ENCODE measurements at places on chromosomes 2 and 18. TPM values are rescaled to one million over a fixed set of nuclear protein-coding genes. Genes with fewer than 3 reads are reported as not detected.

DNA sequence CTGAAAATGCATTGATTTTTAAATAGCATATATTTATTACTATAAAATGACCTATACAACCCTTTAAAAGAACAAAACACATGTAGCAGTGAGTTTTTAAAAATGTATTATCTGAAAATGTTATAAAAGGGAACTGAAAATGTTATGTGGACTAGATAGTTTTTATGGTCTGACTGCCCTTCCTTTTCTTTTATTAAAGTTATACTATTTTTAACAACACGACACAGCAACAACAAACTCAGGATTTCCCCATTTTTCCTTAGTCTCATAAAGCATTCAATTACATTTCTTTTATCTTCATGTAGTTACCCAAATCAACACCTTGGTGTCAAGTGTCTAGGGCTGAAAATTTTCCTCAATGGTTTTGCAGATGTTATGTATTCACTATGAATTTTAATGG lies 132.8 kb upstream of the TMEFF2 start:
- no peak for DNase-seq

DNA sequence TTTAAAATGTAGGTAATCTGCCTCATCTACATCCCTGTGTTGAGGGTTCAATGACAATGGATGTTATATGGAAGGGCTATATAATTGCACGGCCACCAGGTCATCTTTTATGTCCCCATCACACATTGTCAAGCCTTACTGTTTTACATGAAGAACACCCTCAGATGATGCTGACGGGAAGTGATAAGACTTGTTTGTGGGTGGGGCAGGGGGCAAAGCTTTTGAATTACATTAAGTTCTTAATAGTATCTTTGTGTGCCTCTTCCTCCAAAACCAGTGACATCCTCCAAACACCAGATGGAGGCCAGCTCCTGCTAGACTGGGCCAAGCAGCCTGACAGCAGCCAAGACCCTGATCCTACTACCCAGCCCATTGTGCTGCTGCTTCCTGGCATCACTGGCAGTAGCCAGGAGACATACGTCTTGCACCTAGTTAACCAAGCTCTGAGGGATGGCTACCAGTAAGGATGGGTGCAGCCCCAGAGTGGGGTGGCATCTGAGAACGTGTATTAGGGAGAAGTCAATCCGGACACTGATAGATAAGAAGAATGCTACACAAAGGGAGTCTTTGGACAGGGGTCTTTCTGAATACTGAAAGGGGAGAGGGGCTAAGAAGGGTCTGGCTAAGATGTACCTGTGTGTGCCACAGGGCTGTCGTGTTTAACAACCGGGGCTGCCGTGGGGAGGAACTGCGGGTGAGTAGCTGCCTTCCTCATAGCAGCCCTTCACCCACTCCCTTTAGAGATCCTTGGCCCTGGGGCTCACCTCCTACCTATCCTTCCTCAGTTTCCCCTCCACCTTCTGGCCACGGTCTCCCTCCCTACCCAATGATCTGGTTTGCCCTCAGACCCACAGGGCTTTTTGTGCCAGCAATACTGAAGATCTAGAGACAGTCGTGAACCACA lies 5.3 kb downstream of the ABHD1 start:
- DNase-seq = no peak

DNA sequence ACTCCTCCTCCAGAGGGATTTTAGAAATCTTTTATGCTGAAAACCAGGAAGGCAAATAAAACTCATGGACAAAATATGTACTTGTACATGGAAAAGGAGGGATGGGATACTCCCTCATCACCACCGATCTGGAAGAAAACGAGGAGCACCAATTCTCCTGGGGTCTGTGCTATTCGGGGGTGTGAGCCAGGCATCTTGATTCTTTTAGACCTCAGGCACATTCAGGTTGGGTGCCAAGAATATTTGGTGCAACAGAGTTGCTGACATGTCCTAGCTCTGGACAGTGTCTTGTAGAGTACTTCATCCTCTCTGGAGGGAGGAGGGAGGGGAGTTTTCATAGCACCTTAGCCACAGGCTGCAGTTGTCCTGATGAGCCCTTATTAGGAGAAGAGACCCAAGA lies 163.0 kb downstream of the PRKCE start:
- DNase-seq = no peak

DNA sequence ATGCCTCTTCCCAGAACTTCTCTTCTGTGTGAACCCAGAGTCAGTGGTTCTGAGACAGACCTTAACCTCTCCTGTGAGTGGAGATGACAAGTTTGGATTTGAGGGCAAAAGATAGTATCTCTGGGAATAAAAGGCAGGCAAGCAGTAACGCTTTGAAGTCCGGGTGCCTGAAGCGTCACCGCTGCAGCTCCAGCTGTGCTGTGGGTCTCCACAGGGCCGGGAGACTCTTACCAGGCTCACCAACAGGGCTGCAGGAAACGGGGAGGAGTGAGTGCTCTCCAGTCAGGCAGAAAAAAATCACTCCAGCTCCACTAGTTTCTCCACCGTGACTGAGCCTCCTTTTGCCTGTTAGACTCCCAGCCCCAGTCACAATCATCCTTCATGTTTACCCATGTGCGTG lies 79.7 kb upstream of the MAP4K4 start:
- DNase-seq = no peak

GRCh38 chr2:237895544-237896506 lies 36.4 kb downstream of the RAMP1 start:
- DNase-seq = peak; percentile 84

GRCh38 chr18:69897397-69898108 lies 50.1 kb downstream of the CD226 start:
- DNase-seq = no peak

DNA sequence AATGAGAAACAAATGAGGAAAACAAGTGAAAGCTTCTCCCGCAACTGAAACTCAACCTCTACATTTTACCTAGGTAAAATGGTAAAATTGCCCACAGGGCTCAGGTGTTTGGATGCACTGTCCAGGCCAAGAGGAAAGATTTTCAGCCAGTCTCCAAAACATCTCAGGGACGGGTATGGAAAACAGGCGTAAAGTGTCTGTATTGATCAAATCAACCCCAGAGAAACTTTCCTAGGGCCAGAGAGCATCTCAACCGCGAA lies 361 bp upstream of the HAT1 start:
- no peak for DNase-seq

DNA sequence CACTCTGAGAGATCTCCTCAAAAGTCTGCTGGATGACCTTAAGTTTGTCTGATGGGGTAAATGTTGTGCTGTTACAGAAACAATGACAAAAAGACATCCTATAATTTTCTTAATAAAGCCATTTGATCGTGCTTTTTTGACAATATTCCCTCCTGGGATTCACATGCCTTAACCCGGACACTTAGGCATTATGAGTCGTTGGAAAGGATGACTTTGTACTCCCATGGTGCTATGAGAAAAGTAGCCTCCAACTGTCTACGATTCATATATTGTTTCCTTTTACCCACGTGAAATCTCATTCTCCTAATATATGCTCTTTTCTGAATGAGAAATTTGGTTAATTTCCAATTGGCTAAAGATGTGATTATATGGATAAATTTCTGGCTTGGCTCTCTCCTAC lies 6.1 kb upstream of the MPP4 start:
- no peak for DNase-seq

GRCh38 chr18:76351961-76352581 lies 143.0 kb downstream of the ZNF516 start:
- DNase-seq = peak; percentile 56

DNA sequence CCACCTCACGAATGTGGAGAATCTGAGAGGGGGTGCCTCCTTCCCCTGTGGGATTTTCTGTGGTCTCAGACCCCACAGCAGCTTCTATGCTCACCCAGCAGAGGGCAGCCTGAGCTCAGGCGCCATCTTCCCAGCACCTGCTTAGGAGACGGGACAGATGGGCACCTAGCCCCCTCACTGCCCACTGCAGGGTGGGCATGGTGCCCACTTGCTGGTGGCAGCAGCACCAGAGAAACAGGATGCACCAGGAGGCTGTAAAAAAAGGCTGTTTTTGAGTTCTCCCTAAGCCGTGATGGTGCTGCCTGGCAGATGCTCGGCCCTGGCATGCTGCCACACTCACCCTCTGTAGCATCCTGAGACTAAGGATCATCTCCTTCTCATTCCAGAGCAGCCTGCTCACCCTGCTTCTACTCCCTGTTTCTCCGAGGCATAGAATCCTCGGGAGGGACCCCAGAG lies 19.1 kb upstream of the SLC20A1 start:
- DNase-seq = peak; percentile 88

GRCh38 chr2:238172439-238172838 lies 13.7 kb downstream of the ERFE start:
- DNase-seq = no peak

- no peak for DNase-seq
These were observed 47.0 kb downstream of the C2orf76 start for GRCh38 chr2:119319593-119319992.

- DNase-seq = no peak
These were observed 1.1 kb downstream of the AFTPH start for GRCh38 chr2:64525317-64525613.

DNA sequence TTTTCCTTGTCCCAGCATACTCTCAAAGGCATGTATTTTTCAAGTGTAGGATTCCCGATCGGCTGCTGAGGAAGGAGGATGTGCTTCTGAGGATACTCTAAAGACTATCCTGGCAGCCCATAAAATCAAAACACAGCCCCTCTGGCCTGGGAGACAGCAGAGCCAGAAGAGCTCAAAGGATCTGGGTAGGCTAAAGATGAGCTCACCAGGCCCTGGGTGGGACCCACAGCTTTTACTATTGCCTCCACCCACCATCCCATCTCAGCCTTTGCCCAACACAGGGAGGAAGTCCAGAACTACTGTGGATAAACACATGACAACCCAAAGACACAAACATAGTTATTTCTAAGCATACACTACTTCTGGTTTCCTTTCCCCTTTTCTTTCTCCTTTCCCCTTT lies 79.1 kb upstream of the ZFP36L2 start:
- no peak for DNase-seq

DNA sequence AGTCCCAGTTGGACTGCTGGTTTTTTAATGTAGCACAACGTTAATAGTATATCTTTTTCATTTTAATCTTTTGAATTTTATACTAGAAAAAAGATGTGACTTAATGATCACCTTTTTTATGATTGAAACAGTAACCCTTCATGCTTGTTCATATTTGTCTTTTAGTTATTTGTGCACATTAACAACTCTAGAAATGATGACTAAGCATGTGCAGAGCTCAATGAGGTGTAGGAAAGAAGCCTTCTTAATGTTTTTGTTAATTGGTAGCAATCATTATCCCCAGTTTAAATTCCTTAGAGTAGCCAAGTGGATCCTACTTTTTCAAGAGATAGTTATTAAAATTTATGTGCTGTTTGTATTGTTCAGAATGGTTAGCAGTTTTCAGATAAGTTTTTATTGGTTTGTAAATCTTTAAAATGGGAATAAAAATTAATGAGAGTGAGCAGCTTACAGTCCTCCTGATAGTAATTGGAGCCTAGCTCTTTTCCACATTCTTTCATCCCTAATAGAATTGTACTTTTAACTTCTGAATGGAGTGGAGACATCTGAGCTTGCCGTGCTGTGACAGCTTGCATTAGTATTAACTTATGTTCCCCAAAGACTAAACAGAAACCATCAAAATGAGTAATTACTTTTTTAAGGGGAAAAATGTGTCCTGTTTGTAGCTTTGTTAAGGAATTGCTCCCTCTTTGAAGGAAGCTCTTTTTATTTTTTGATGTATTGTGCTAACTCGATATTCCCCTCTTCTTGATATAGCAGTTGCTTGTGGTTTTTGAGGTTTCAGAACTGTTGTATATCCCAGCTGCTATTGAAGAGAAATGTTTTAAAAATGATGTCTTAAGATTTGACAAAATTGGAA lies 17.3 kb downstream of the PIK3C3 start:
- peak; percentile 75 for DNase-seq

GRCh38 chr2:237556773-237557632 lies 9.4 kb upstream of the PRLH start:
- DNase-seq = no peak

Gene LYG2
- total RNA-seq = not detected

Gene CCDC85A
- 2.1 TPM for total RNA-seq

Gene ATP8B1
- total RNA-seq = 7.2 TPM

Gene YWHAQ
- total RNA-seq = 194 TPM

Gene GATA6
- 0.08 TPM for total RNA-seq

Gene DYNAP
- not detected for total RNA-seq

Gene CPLX4
- not detected for total RNA-seq

Gene ATP6V1B1
- 1.7 TPM for total RNA-seq
